GM12891 (cell line): ENCODE measurements at places on chromosomes 12 and 14.

- no peak for DNase-seq
Observed at GRCh38 chr12:111503116-111503515, 96.0 kb downstream of the ATXN2 start.

- no peak for DNase-seq
Observed at GRCh38 chr12:121170611-121171260, 38.1 kb downstream of the P2RX7 start.

- DNase-seq: no peak
Observed at GRCh38 chr14:95901054-95901453, 24.4 kb downstream of the TUNAR start.

DNA sequence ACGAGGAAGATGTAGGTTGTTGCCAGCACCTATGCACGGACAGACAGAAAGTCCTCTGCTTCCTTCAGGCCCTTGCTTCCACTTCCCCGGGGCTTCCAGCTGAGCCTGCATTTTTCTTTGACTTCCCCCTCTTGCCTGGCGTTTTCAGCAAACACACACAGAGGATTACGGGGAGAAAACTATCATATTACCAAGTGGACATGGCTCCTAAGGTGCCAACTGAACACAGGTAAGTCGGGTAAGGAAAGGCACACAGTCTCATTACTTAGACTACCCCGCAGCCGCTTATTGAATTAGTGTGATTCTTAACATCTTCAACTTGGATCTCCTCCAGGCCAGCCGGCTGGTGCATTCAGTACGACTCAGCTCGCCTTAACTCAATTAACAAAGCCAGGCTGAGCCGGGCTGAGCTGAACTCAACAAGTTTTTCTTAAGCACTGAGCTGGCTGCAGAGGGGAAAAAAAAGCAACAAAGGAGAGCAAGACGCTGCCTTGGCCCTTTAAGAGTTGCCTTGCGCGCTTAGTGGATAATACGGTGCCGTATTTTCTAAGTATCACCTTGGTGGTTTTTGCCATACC, 19.2 kb upstream of the MAP1LC3B2 start:
- no peak for DNase-seq

GRCh38 chr12:93025145-93026103, 96.3 kb upstream of the EEA1 start:
- no peak for DNase-seq

- DNase-seq: no peak
Observed at GRCh38 chr14:53019406-53019805, 68.6 kb upstream of the FERMT2 start.

DNA sequence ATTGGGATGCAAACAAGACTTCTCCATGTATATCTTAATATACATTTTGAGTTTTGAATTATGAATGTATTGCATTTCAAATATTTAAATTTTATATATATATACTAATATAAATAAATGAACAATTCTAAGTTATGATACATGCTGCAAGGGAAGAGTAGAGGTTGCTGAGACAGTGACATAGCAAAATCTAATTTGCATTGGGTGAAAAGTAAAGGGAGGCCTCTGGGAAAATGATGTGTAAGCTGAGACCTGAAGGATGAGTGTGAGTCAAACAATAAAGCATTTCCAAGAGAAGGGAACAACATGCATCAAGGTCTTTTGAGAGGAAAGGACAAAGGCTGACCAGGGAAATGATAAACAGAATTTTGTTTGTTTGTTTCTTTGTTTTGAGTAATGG, 62.9 kb upstream of the PTPRQ start:
- no peak for DNase-seq
